ENCODE measurements at places on chromosomes 7 and 10. TPM values are rescaled to one million over a fixed set of nuclear protein-coding genes. Genes with fewer than 3 reads are reported as not detected.

The CADPS2 gene
- 20.7 TPM for total RNA-seq

The MTURN gene
- total RNA-seq = 29.6 TPM

The GCK gene
- total RNA-seq = 1.6 TPM

The CCDC3 gene
- 0.47 TPM for total RNA-seq

The PDK4 gene
- 0.15 TPM for total RNA-seq

Data from smooth muscle cell of the coronary artery (primary cell).